Mammary epithelial cell (primary cell): ENCODE measurements at places on chromosomes 3 and 15. TPM values are rescaled to one million over a fixed set of nuclear protein-coding genes. Genes with fewer than 3 reads are reported as not detected.

- DNase-seq: no peak
Observed at GRCh38 chr3:5494905-5495519, 307.5 kb downstream of the EDEM1 start.

The ALDH1L1 gene
- 1.2 TPM for total RNA-seq

GRCh38 chr3:197527569-197527968, 28.2 kb downstream of the BDH1 start:
- DNase-seq: no peak

DNA sequence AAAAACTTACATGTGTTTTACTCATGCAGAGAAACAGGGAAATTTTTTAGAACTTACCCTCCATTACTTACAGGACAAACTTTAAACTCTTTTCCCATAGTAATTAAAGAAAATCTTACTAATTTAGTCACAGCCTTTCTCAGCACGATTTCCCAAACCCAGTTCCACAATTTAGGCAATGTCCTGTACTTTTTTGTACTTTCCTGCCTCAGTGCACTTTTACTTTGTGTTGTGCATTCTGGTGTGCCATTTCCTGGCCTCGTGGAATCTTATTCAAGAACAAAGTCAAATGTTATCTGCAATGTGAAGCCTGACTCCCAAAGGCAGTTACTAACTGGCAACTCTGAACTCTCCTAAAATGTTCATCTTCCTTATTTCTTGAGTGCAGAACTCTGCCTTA, 1.9 kb downstream of the SLC33A1 start:
- no peak for DNase-seq

- no peak for DNase-seq
Observed at GRCh38 chr3:10213156-10213792, 35.0 kb upstream of the TATDN2 start.

The FAM227B gene
- 5.4 and 5.5 TPM in 2 replicates for total RNA-seq
